ENCODE measurements at places on chromosomes 5 and 9.
A peak's percentile ranks its signal among the peaks of the same experiment; 100 is the strongest.

- DNase-seq = no peak
Measured at GRCh38 chr5:176296-176823, 14.9 kb upstream of the LRRC14B start.

DNA sequence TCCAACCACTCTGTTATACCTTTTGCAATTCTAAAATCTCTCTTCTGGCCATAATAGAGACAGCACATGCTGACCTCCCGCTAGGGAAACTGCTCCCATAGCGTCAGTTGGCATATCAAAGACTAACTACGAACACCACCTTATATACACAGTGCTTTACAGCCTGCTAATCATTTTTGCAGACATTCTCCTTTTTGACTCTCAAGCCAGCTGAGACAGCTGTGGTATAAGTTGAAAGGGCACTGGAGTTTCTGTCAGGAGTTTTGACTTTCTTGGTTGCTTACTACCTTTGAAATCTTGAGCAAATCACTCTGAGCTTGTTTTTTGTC is 160.2 kb upstream of the TBCA start:
- no peak for DNase-seq

DNA sequence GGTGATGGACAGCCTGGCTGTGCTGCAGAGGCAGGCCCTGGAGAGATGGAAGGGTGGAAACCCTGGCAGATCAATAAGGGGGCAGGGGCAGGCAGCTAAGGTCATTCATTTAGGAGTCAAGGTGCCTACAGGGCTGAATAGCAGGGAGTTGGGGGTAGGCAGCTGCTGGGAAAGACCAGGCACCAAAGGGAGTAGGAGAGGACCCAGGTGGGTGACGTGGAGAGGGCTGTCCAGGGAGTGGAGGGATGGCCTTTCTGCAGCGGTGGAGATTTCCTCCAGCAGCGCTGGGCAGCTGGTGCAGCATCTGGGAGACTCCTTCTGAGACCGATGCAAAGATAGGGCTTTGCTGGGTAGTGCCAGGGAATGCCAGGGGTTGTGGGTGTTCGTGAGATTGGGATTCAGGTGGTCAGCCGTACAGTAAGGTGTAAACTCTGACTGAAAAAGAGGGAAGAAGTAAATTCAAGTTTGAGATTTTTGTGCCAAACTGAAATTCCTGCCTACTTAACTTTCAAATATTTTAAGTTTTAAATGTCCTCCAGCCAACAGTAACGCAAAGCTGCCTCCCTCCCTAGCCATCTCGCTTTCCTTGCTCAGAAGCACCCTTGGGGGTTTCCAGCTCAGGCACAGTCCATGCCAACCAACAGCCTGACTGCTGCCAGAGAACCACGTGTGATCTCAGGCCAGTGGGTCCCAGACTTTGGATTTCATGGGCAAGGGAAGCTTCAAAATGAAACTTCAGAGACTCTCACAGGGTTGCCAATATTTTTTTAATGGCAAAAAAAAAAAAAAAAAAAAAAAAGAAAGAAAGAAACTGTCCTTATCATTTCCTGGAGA is 18.6 kb upstream of the ANGPTL2 start:
- no peak for DNase-seq

DNA sequence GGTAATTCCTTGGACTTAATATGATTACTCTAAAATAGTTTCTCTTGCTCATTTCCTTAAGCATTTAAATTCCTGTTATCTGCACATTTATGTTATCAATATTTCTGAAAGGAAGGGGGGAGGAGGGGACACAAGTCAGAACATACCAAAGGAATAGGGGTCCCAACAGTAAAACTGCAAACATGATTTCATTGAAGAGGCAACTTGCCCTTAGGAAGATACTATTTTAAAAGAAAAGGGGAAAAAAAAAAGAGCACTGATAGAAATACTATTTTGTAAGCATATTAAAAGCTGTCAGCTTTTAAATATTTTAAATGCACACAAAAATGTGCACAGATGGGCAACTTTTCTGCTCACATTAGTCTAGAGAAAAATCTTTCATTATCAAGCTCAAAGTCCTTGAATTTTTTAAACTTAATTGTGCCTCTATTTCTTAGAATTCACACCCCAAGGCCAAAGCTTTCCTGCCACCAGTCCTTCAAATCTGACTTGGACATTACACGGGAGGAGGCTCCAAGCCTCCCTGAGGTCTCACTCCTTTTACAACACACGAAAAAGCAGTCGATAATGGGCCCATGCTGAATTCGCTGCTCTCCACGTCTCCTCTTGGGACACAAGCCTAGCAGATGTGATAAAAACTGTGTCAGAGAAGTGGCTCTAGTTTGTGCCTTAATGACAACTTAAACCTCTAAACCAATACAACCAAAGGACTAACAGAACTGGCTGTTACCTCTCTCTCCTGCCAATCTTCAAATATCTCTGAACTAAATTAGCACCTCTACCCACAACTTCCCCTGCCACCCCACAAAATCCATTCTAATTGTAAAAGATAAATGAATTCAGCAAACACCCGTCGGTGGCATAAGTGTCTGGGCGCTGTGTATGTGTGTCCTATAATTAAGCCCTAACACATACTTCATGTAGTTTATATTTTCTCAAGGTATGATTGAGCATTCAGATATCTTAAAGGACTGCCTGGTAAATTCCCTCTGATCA is 154.3 kb downstream of the DENND1A start:
- no peak for DNase-seq

- no peak for DNase-seq
Measured at GRCh38 chr5:138370537-138370936, 18.1 kb downstream of the KDM3B start.

DNA sequence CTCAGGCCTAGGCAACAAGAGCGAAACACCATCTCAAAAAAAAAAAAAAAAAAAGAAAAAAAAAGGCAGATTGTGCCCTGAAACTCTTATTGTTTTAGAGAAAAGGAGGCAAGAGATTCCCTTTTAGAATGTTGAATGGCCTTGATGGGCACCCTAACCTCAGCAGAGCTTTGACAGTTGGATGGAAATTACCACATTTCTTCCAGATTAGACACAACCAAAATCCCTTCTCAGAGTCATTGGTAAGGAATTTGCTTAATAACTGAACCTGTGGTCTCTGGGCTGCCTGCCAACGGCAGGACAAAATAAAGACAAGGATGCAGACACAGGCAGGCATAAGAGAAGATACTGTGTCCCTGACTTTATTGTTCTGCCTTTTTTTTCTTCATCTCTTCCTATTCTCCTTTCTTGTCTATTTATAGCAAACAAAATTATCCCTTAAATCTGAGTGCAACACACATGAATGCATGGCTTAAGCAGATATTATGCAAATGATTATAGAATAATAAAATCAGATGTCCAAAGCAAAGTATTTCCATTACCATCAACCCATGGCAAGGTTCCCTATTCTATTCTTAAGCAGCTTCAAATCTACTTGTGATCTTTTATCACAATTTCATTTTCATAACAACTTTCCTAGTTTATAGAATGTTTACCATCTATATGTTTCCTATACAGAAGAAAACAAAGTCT is 37.3 kb upstream of the TRIO start:
- no peak for DNase-seq

- DNase-seq = no peak
Measured at GRCh38 chr5:147245381-147246165, 10.7 kb downstream of the STK32A start.

DNA sequence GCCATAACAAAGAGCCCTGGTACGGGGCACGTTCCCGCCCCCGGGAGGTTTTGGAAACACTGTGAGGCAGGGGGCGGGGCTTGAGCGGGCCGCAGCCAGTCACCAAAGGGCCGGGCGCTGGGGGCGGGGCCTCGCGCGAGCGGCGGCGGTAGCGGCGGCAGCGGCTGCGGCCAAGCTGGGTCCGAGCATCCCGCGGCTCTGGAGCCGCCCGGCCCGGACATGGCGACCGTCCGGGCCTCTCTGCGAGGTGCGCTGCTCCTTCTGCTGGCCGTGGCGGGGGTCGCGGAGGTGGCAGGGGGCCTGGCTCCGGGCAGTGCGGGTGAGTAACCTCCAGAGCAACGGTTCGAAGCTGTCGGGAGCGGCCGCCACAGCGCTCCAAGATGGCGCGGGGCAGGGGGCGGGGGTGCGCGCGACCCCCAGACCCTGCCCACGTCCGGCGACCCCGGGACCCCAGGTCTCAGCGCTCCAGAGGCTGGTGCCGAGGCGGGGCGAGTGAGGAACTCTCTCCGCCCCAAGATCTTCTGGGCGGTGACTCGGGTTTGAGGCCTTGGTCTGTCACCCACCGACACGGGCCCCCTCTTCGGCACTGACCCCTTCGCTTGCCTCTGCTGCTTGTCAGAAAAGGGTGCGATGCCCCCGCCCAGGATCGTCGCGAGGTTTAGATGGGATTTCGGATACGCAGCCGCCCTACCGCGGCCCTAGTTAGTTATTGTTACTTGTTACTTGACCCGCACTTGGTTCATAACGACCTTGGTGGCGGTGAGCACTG is at the start of gene RECK:
Gene RECK, plus strand, starts transcription at position 134 of the 769 bp plus-strand sequence. Its CDS starts 86 bp downstream, at position 220.
- peak; percentile 84 for DNase-seq

- no peak for DNase-seq
Measured at GRCh38 chr9:80163889-80164288, 592.1 kb downstream of the TLE4 start.

DNA sequence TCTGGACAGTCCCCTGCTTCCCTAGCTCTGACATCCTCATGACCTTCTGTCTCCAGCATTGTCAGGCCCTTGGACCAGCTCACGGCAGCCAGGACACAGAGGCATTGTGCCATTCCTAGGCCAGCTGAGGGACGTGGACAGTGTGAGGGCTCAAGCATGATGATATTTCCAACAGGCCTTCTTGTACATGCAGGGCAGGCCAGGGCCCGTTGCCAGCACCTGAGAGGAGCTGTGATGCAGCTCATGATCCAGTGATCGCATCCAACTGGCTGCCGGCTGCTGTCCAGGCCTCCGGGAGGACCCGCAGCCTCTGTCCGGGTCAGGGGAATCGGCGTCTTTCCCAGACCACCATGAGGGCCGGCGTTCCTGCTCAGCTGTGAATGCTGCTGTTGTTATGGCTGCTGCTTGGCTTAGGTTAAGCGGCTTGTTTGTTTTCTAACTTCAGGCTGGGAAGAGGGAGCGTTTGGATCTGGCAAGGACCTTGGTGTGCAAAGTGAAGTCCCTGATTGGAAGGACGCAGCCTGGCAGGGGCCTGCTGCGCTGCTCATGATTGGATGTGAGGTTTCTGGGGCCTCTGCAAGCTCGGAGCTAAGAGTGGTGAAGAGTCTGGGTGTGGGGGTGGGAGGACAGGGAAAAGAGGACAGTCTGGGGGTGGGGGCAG is 53.8 kb downstream of the PDZD2 start:
- DNase-seq = no peak

- DNase-seq = no peak
Measured at GRCh38 chr9:95029288-95029687, 288.2 kb downstream of the FANCC start.

DNA sequence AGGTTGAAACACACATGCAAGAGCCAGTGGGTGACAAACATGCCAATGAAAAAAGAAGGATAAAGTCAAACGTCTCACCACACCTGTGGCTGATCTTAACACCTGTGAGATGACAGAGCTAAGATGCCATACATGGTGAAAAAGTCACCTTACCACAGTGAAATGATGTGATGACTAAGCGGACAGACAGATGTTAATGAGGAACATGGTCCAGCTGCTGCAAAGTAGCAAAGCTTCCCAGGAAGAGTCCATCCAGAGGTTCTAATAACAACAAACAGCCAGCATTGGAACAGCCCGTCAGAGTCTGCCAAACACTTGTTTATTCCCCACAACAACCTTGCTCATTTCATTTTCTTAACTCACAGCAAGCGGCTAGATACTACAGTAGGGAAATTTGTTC is 1.9 kb downstream of the KIAA1191 start:
- no peak for DNase-seq

GRCh38 chr9:130990306-130990977 is 18.5 kb upstream of the LAMC3 start:
- DNase-seq = no peak

DNA sequence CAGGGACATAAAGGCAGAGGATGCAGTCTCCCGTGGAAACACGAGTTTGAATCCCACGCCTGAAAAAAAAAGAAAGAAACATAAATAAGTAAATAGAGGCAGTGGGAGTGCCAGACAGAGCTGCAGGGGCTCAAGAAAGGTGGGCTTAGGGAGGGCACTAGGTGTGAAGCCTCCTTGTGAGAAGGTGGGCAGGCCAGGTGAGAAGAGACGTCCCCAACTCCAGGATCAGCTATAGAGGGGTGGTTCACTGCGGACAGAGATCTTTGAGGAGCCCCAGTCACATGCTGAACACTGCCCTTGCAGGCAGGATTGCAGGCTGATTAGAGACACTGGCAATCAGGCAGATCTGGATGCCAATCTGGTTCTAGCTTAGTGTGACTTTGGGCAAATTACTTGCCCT is 172.1 kb downstream of the RGS3 start:
- no peak for DNase-seq

- DNase-seq = no peak
Measured at GRCh38 chr9:109886617-109887016, 106.6 kb downstream of the PALM2AKAP2 start.

DNA sequence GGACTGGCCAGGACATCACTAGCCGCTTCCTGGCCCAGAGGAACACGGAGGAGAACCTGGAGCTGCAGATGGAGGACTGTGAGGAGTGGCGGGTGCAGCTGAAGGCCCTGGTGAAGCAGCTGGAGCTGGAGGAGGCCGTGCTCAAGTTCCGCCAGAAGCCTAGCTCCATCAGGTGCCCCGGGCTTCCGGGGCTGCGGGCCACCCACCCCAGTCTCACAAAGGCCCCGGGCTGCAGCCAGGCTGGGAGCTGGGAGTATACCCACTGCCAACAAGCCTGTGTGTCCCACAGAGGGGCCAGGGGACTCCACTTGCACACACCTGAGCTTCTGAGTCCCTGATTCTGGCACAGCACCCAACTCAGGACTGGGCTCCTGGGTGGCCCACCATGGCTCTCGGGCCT is 1.7 kb upstream of the RABL6 start:
- no peak for DNase-seq

DNA sequence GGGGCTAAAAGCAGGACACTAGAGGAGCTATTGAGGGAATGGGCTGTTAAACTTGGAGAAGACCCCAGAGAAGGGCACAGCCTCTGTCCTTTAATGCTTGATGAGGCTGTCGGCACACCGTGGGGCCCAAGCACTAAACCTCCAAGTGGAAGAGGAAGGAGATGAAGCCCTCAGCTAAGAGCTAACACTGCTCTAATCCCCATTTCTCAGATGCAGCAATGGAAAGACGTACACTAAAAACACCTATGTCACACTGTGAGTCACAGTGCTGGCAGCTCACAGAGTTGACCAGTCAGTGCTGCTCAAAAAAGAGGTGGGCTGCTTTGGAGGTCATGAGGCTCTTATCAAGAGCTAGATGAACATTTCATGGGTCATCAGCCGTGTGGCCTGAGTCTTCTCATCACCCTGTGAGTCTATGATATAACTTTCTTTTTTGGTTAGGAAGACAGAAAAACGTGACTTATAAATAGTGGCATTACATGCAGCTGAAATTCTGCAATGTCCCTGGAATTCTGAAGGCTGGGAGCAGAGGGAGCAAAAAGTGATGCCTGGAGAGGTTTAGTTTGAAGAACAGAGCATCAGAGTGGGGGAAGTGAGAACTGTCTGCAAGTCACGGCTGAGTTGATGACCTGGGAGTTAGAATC is 21.5 kb downstream of the TNFSF8 start:
- DNase-seq = no peak

DNA sequence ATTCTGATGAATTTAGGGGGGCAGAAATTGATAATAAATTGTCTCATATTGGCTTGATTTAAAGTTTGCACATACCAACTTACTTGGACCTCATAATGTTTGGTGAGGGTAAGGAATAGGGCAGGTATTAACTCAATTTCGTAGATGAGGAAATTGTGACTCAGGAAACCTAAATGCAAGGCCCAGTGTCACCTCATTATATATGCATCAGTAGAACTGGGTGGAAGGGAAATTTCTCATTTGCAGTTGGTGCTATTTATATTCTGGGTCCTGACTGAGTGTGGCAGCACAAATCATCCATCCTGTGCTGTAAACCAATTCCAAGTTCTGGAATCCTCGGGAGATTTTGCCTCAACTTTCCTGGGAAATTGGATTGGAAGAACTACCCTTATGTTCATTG is 103.0 kb downstream of the SPATA31D1 start:
- no peak for DNase-seq

Data from stimulated activated CD8-positive, alpha-beta memory T cell treated with anti-CD3 and anti-CD28 coated beads, Interleukin-7, amount 100 ng/mL, for 4 hours (primary cell).